Osteoblast (primary cell): ENCODE measurements at places on chromosomes 6 and 20. TPM values are rescaled to one million over a fixed set of nuclear protein-coding genes. Genes with fewer than 3 reads are reported as not detected.
A peak's percentile ranks its signal among the peaks of the same experiment; 100 is the strongest.

DNA sequence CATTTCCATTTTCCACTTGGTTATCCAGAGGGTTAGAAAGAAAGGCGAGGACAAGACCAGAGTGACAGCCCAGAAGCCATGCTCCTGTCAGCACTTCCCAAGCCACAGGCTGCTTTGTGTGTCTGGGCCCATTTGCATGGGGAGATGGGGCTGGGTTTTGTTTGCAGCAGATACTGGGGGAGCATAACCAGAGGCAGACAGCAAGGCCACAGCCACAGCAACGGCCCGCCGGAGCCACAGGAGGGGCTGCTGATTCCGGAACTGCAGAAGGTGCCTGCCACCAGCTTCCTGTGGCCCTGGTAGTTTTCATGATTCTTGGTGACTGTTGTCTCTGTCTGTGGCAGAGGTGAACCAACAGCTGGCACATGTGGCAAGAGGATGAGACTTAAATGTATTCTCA lies 106.6 kb downstream of the DLL1 start:
- H3K27ac ChIP-seq, result no peak overlapping the region
- H3K36me3 ChIP-seq, result no peaks in the 10 kb centered on the region
- H3K4me1 ChIP-seq, result no peaks in the 10 kb centered on the region
- no peaks in the 10 kb centered on the region for H3K27me3 ChIP-seq

GRCh38 chr6:91562955-91563354 lies 976.1 kb upstream of the MAP3K7 start:
- no peaks in the 10 kb centered on the region for H3K27me3 ChIP-seq
- no peak for DNase-seq
- no peaks in the 10 kb centered on the region for H3K4me1 ChIP-seq
- no peaks in the 10 kb centered on the region for H3K36me3 ChIP-seq
- no peak overlapping the region for H3K4me3 ChIP-seq
- no peak overlapping the region for H3K27ac ChIP-seq

- peaks cover 12% of the 10 kb centered on the region for H3K4me1 ChIP-seq
- H3K27me3 ChIP-seq, result no peaks in the 10 kb centered on the region
- peak overlapping the region; percentile 43 for H3K4me3 ChIP-seq
- H3K36me3 ChIP-seq, result peaks cover 11% of the 10 kb centered on the region
- no peak for DNase-seq
Observed at GRCh38 chr6:105374010-105374420, 28.9 kb downstream of the PREP start.

GRCh38 chr20:46020555-46020954 lies 8.5 kb upstream of the SLC12A5 start:
- no peaks in the 10 kb centered on the region for H3K36me3 ChIP-seq
- H3K4me3 ChIP-seq, result no peak overlapping the region
- H3K27ac ChIP-seq, result no peak overlapping the region
- DNase-seq, result no peak
- H3K27me3 ChIP-seq, result peaks cover 26% of the 10 kb centered on the region

The FKBP5 gene
- 5.1 and 6.2 TPM in 2 replicates for total RNA-seq

The COL9A3 gene
- total RNA-seq, result not detected in 2 replicates

The CUL9 gene
- total RNA-seq, result 34.4 and 34.5 TPM in 2 replicates

The RBPJL gene
- not detected in 2 replicates for total RNA-seq
